ENCODE measurements at places on chromosomes 4 and X.

GRCh38 chr4:183961795-183962194 lies 56.7 kb downstream of the STOX2 start:
- DNase-seq: no peak

DNA sequence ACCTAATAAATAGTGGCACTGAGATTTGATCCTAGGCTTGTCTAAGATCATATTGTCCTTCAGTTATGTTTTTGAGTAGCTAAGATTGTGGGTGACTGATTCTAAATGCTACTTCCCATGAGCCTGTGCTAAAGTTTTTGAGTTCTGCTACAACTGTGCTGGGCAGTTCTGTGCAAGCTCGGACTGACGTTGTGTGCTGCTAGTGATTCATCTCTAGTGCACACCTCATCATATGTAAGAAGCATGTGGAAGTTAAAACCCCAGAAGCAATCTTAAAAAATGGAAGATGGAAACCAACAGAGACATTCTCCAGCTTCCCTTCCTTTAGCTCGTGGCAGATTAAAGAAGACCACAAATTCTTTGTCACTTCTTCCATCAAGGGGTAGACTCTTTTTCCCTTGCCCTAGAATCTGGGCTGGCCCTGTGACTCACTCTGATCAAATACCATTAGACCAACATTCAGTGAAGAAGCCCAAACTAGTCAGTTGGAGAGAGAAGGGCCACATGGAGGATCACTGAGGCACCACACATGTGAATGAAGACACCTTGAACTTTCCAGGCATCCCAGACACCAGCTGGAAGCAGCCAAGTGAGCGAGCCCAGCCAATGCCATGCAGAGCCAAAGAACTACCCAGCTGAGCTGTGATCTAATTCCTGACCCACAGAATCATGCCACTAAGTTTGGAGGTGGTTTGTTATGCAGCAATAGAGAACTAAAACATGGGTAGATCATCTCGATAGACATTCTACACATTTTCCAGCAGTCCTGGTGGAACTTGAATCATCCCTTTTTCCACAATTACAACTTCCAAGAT lies 16.8 kb downstream of the ARHGAP6 start:
- DNase-seq: no peak

GRCh38 chrX:32024072-32024471 lies 952.2 kb upstream of the FTHL17 start:
- no peak for DNase-seq

GRCh38 chr4:81723927-81724587 lies 252.3 kb upstream of the RASGEF1B start:
- DNase-seq: no peak

- DNase-seq: no peak
Measured at GRCh38 chrX:124369722-124370121, 23.4 kb downstream of the SH2D1A start.

GRCh38 chr4:24963277-24963676 lies 50.4 kb upstream of the CCDC149 start:
- DNase-seq: no peak

DNA sequence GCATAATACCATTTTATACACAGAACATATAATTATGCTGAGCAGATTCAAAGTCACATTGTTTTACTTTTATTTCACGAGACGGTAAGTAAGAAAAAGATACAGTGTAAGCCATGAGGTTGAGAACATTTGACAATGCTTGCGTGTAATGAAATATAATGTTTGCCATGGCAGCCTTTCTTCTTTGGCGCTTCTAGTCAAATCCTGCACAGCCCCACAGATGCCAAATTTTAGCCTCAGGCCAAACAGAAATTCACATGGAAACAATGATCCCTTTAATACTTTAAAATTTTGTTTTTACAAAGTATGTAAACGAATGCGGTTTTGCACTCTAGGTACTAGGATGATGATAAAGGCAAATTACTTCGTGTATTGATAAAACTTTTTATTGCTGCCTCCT lies 502.7 kb upstream of the SMIM31 start:
- DNase-seq: no peak

DNA sequence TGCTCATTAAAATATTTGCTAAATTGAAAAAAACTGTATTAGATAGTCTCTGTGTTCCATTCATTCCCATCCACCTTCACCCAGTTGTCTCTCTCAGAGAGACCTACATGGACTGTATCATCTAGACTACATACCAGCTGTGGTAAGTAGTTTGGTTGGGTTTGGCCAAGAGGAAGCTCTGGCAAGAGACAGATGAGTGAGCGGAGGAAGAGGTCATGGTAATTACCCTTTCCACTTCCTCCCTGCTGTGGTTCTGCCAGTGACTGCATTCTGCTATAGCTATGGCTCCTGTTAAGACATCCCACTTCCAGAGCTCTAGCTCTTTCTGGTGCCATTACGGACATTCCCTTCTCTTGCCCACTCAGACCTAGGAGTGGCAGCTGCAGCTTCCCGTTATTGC lies 239.0 kb upstream of the MID1 start:
- no peak for DNase-seq

DNA sequence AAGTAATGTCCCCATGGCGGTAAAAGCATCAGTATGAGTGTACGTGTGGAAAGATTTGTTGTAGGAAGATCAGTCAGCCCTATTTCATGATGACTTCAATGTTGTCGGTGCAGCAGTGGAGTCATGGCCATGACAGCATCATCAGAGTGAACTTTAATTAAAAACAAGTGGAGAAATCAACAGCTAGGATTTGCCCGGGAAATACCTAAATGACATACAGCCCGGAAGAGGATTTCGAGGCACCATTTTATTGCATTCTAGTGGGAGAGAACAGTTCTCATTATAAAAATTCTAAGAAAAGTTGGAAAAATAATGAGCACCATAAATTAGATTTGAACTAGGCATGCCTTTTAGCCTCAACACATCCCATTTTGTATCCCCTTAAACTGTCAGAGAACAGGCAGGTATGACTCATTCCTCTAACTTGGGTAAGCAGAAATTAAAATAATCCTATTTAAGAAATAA lies 170.1 kb downstream of the SHROOM3 start:
- DNase-seq: no peak

Data from activated T-cell treated with anti-CD3 and anti-CD28 coated beads, Interleukin-2, amount 50 U/mL, for 24 hours (primary cell).